ENCODE measurements at places on chromosomes 3 and 15.

GRCh38 chr3:194885766-194886165 is 200.1 kb downstream of the FAM43A start:
- no peak for DNase-seq

DNA sequence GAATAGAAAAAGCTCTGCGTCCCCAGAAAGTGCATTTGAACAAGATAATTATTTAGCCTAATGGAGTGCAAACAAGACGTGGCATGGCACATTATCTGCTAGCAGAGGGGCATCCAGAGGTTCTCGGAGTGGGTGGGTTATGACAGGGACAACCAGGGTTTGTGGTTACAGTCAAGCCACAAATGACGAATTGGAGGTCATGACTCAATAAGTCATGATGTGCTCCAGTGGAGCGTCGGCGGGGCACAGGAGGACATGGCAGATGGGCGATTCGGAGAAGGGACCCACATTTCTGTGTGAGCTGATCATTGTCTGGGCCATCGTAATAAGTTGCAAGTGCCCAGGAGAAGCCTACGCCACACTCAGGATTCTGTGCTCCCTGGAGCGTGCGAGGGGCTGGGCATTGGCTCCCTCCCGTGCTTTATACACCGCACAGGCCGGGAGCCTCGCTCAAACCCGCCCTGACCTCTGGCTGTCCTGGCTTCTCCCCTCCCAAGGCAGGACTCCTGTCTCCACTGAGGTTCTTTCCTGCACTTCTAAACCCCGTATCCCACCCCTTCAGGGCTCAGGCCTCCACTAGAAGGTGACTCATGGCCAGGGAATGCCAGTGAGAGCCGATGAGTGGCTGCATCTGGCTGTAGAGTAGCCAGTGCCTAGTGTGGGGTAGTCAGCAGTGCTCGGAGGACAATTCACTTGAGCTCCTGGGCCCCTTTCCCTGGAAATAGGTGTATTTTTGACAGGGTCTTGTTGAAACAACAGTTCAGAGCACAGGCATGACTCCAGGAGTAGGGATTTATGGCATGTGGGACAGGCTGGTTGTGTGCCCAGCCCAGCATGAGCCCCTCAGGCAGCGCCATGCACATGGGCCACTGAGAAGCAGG is 67.4 kb downstream of the GRIP2 start:
- no peak for DNase-seq

DNA sequence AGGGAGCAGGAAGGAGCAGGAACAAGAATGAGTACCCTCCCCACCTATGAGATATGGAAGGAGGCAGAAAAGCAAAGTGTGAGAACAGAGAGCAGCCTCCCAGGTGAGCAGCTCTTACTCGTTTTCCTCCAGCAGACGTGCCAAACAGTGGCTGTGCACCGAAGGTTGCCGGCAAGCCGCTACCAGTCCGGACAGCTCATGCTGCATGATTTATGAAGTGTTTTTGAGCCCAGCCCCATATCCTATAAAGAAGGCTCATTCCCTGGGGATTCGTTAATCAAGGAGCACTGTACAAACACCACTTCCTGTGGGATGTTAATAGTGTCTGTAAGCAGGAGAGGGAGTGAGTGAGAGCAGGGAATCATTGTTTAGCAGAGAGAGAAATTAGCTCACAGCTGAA is 118.3 kb upstream of the FOXB1 start:
- DNase-seq = peak; percentile 39

- no peak for DNase-seq
Measured at GRCh38 chr3:143578810-143579435, 269.3 kb downstream of the SLC9A9 start.

- DNase-seq = peak; percentile 33
Measured at GRCh38 chr3:113825090-113825489, 13.5 kb upstream of the GRAMD1C start.
